ENCODE measurements at places on chromosomes 4 and X. TPM values are rescaled to one million over a fixed set of nuclear protein-coding genes. Genes with fewer than 3 reads are reported as not detected.

The CDS1 gene
- total RNA-seq: 0.30 TPM

The NWD2 gene
- not detected for total RNA-seq

The CDX4 gene
- total RNA-seq: not detected

DNA sequence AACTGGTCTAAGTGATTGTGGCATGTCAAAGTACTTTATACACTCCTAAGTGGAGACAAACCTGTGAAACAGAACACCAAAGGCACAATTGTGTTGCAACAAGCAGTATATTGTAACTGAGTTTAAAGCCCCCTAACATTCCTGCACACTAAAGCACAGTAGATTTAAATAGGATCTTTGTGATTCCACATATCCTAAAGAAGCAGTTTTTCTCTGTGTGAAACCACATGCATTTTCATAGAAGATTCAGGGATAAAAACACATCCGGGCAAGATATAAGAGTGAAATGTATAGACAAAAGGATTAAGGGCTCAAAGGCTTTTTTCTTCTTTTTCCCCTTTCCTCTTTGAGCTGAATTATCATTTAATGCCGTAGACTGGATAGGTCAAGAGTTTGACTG is 82.2 kb downstream of the ANK2 start:
- DNase-seq: no peak

DNA sequence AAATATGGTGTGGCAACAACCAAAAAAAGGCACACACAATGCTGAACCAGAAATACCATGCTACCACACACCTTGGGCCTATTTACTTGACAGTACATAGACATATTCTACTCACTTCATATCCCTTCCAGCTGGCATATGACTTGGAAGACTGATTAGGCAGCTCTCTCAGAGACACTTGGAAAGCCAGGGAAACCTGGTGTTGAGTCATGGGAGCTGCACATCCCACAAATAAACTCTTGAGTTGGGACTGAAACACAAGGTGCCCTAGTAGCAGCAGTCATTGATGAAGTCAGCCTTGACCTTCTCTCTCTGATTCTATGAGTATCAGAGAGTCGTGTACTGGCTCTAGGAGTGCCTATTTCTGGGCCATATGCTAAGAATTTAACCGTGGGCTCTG is 776.6 kb upstream of the LCORL start:
- DNase-seq: no peak

GRCh38 chr4:7852568-7853185 is 87.0 kb downstream of the AFAP1 start:
- no peak for DNase-seq

GRCh38 chrX:48924270-48924669 is 5.4 kb upstream of the PIM2 start:
- no peak for DNase-seq

The CT45A5 gene
- total RNA-seq: not detected

The EBP gene
- 165 TPM for total RNA-seq

GRCh38 chr4:144288011-144288903 is 147.7 kb upstream of the GYPA start:
- DNase-seq: no peak
